ENCODE measurements at places on chromosomes 4 and X.

GRCh38 chrX:155744534-155744933, 131.8 kb upstream of the TMLHE start:
- no peak for DNase-seq

- no peak for DNase-seq
These were observed 788.4 kb downstream of the RPA4 start for GRCh38 chrX:97672138-97672537.

- no peak for DNase-seq
These were observed 68.4 kb upstream of the MID1IP1 start for GRCh38 chrX:38732866-38733265.

GRCh38 chrX:77433001-77433400, 14.2 kb upstream of the FGF16 start:
- no peak for DNase-seq

GRCh38 chr4:17762726-17763125, 18.7 kb downstream of the FAM184B start:
- no peak for DNase-seq

DNA sequence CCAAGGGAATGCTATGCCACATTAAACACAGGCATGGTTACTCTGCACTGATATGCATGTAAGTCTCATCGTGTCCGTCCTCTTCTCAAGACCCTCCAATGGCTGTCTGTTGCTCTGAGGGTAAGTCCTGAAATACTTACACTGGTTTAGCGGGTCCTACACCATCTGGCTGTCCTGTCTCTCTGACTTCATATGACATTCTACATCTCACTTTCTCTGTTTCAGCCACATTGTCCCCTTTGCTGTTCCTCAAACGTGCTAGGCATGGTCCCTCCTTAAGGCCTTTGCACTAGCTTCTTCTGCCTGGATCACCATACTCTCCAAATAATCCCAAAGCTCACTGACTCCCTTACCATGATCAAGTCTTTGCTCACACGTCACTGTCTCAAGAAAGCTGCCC, 131.4 kb downstream of the PALLD start:
- DNase-seq: no peak

DNA sequence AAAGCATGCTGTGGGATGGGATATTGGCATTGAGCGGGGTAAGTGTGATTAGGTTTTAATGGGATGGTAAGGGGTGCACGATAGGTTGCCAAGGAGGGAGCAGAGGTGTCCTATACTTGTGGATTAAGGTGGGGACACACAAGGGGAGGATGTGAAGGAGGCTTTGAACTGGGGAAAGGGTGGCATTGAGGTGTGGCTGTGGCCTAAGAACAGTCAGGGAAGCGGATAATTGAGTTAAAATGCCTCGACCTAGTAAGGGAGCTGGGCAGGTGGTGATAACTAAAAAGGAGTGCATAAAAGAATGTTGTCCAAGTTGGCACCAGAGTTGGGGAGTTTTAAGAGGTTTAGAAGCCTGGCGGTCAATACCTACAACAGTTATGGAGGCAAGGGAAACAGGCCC, 17.5 kb downstream of the KLKB1 start:
- DNase-seq: no peak

- DNase-seq: peak; percentile 49
These were observed 7.1 kb upstream of the ELF2 start for GRCh38 chr4:139184129-139184528.

DNA sequence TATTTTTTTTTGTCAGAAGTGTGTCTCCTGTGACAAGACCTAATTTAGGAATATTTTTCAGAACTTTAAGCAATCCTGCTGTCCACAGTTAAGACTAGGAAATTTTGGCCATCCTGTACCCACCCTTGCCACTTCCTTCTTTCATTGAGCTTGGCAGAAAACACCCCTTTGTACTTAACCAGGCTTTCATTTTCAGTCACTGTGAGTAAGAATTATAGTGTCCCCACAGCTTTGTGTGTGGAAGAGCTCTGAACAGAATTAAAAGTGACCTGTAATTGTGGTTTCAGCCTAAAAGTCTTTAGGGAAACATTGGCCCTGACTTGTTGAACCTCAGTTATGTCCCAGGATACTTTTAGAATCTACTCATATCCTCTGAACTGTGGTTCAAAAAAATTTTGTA, 153.7 kb upstream of the BMP3 start:
- DNase-seq: no peak

GRCh38 chr4:41718907-41719306, 29.6 kb downstream of the PHOX2B start:
- no peak for DNase-seq

DNA sequence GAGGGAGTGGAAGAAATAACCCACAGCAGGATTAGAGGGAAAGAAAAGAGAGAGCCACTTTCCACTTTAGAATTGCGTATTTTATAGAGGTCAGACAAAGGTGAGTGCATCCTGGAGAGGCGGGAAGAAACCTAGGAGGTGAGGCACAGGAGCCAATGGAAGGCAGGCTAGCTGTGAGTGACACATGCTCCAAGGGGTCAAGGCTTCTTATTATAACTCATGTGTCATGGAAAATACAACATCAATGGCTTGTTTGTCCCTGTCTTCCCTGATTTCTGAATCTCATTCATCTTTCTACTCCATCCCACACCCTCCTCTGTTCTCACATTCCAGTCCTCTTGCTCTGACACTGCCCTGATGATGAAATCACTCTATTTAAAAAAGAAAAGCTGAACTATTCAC, 14.4 kb downstream of the ANXA3 start:
- no peak for DNase-seq

- peak; percentile 43 for DNase-seq
These were observed 82.4 kb upstream of the SMIM10 start for GRCh38 chrX:134908356-134908755.

DNA sequence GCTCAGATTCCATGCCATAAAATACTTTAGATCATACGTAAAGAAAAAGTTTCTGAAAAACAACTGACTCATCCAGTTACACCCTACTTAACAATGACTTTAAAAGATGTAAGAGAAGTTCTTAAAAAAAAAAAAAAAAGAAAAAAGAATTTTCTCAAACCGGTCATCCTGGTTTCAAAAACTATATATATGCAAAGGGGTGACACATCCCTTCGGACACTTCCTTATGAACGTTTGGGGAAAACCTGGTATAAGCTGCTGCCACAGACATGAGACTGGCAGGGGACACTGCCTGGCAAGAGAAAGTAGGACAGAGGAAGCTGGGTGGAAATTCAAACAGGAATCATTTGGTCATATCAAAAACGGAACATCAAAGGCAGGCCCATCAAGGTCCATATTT, 81.2 kb upstream of the PRSS48 start:
- DNase-seq: no peak

- DNase-seq: peak; percentile 1
These were observed 37.4 kb downstream of the LHFPL1 start for GRCh38 chrX:112642349-112642748.

- no peak for DNase-seq
These were observed 123.8 kb upstream of the FAM9C start for GRCh38 chrX:13168269-13168668.

DNA sequence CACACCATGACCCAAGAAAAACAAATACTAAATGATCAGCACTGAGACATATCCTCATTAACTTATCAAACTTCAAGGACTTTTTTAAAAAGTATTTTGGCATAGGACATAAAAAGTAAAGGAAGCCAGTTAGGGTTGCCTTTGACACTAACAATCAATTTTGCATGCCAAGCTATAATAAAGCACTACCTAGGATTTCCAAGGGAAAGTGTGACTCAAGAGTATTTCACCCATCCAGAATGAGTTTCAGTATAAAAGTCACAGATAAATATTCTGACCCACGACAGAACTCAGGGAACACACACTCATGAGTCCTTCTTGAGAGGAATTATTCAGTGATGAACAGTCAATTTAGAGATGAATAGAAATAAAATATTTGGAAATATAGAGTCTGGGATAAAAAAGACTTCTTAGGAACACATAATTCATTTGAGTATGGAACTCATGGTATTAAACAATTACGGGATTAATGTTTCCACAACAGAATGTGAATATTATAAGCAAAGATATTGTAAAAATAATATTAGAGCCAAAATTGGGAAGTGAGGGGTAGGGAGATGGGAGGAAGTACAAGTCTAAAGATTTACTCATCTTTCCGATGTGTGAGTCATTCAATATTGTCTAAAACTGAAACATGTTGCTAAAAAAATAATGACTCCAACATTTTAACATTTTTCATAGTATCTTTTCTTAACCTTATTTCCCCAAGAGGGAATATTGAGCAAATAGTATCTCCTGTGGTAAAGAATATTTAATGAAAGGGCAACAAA, 143.5 kb upstream of the LNX1 start:
- DNase-seq: no peak

DNA sequence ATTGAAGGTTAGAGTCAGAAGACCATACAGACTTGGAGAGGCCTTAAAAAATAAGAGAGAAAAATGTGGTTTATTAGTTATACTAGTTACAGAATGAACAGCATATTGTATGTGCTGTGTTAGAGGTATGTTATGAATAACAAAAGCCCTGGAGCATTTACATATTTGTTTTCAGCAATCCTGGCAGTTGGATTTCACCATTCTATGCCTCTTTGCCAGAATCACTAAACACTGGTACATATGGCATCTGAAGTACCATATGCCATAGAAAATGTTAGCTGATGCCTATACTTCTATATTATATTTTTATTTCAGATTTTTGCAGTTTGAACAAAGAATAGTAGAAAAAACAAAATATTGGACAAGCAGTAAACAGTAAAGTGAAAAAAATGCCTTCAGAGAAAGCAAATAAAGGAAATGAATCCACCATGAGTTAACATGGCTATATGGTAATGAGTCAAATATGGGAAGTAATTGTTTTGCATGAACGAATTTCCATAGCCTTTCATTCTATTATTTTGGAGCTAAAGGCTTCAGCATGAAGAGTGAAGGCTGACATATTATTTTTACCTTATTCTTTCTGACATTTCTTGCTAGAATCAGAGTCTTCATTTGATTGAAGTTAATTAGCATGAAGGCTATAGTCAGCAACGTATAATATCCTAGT, 41.9 kb upstream of the PRDM8 start:
- DNase-seq: no peak

DNA sequence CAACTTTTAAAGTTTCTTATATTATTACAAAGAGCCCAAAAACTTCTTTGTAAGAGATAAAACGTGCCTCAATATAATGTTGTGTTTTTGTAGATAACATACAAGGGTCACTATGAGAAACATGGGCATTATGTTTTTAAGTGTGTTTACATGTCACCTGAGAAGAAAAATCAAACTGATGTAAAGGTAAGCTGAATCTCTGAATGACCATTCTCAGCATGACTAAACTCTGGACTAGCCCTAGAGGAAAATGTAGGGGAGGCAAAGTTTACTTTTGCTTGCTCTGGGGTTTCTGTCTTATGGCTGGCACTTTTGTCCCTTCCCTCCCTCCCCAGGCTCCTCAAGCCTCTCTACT, 6.8 kb downstream of the MEPE start:
- no peak for DNase-seq

DNA sequence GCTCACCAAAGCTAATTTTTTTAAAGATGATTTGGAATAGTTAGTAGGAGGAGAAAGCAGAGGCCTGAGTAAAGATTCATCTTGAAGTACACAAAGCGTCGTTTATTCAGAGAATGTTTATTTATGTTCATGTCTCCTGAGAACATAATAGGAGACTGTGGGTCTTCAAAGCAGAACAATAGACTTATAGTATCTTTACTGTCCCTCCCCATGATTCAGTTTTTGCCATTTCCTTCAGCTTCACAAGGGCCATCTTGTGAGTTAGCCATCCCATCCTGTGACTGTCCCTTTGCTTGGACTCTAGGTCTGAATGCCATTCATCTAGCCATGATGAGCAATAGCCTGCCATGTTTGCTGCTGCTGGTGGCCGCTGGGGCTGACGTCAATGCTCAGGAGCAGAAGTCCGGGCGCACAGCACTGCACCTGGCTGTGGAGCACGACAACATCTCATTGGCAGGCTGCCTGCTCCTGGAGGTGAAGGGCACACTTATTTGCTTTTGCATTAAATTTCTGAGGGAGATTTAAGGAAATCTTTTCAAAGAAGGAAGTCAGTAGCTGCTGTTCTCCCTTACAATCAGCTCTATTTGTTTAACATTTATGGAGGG, 105.8 kb downstream of the NFKB1 start:
- DNase-seq: no peak

DNA sequence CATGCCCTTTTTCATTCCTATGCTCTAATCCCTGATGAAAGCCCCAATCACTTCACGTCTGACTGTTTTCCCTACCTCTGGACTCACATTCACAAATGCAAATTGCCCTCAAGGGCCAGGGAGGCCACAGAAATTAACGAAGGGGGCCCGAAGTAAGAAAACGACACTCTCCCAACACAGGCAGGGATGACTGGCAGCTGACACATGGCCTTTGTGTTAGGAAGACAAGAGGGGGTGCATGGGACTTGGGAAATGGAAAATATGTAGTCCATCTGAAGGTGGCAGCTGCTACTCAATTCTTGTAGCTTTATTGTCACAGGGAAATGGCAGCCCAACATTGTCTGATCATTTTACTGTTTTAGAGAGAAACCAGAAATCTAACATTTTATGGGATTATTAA, 12.3 kb upstream of the SPARCL1 start:
- DNase-seq: no peak

GRCh38 chr4:13989501-13989900, 362.0 kb upstream of the BOD1L1 start:
- DNase-seq: no peak

GRCh38 chr4:181971411-181971810, 271.8 kb upstream of the TENM3 start:
- no peak for DNase-seq

DNA sequence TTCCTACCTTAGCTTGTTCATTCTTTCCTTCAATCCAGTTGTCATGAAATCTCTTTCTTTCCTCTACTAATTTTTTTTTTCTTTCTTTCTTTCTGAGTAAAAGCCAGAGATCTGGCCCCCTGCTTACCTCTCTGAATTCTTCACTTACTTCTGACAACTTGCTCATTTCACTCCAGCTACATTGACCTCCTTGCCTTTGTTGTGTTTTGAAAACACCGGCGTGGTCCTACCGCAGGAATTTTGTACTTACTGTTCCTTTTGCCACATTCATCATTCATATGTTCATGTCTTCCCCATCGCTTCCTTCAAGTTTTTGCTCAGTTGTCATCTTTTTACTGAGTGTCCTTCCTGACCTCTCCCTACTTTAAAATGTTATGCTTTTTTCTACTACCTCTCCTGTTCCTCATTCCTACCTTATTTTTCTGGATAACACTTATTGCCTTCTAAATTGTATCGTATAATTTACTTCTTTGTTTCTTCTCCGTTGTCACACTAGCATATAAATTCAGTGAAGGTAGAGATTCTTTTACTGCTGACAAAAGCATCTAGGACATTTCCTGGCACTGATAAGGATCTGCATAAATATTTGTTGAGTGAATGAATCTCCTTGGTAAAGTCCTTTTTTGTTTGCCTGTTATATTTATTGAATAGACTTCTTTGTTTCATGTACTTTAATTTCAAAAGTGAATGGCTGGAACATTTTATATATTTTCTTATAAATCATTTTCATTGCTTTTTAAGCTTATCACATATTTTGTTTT, 74.4 kb downstream of the NFKB1 start:
- no peak for DNase-seq

- DNase-seq: no peak
These were observed 127.3 kb downstream of the TENM3 start for GRCh38 chr4:182370491-182370890.
